ENCODE measurements at places on chromosomes 16 and 17.
A peak's percentile ranks its signal among the peaks of the same experiment; 100 is the strongest.

GRCh38 chr16:49484451-49484849, 110.8 kb downstream of the C16orf78 start:
- DNase-seq, result peak; percentile 79

DNA sequence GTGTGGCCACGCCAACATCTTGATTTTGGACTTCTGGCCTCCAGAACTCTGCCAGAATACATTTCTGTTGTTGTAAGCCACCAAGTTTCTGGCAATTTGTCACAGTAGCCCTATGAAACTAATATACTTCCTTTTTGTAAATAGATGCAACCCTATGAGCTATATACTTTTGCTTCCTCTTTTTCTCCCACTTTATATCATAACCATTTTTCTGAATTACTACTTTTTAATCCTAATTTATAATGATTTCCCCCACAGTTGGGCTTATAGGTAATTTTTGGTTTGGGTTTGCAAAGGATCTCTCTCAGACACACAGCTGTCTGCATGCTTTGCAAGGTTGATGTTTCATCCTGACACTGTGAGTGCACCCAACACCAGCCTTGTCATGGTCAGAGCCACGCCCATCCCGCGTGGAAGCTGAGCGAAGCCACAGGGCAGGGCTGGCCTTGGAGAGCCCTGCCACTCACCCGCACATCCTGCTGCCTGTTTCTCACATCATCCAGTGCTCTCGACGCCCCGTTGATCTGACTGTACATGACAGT, 5.8 kb downstream of the TRIM25 start:
- DNase-seq, result peak; percentile 80

DNA sequence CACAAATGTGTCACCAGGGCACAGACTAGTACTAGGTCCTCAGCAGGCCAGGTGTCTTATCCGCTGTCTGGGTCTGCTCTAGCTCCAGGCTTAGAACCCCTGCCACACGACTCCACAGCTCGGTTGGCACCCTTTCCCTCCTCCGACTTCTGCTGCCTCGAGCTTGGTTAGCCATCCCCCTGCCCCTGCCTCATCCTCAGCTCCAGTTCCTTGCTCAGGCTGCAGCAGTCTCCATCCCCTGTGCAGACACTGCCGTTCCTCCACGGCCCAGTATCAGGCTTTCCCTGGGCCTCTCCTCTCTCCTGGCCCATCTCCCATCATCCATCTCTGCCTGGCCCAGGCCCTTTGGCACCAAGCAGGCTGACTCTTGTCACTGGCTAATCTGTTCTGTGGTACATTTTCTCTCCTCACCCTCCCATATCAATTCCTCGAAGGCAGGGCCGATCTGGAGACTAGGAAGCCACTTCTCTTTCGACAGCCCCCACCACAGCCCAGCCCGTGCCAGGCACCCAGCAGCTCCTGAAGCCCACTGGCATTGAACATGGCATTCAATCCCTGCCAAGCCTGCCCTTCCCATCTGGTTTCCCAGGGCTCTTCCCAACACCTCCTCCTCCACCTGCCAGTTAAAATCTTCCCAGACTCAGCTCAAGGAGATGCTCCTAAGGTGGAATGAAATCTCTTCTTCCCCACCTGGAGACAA, 1.4 kb upstream of the GRN start:
- DNase-seq, result no peak

- DNase-seq, result no peak
Measured at GRCh38 chr16:16028311-16028999, 79.0 kb downstream of the ABCC1 start.

- DNase-seq, result no peak
Measured at GRCh38 chr16:13543850-13544249, 376.1 kb upstream of the ERCC4 start.

- no peak for DNase-seq
Measured at GRCh38 chr17:16215965-16216316, 607 bp upstream of the NCOR1 start.

GRCh38 chr16:10862438-10862837, 14.6 kb upstream of the CIITA start:
- DNase-seq, result peak; percentile 43

DNA sequence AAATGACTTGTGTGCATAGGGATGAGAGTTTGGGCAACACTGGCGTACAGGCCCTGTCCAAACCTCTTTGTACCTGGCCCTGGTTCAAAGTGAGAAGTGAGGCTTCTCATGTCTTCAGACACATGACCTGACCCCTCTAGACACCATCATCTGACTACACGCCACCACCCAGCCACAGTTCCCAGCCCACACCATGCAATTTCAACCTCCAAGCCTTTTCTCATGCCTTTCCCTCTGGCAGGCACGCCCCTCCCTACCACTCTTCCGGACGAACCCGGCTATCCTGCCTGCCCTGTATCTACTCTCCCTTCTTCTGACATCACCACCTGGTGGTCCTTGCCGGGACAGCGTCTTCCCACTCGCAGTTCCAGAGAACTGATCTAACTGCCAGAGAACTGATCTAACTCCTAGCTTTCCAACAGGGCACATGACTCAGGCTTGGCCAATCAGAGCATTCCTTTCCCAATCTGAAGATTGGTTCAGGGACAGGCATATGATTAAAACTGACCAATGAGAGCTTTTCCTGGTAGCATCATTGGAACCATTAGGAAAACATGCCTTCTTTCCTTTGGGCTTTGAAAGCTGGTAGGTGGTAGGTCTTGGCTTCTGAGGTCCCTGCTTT, 27.1 kb upstream of the IL21R start:
- DNase-seq, result peak; percentile 80

- DNase-seq, result no peak
Measured at GRCh38 chr16:66670691-66671388, 25.7 kb downstream of the CMTM4 start.

GRCh38 chr17:43536236-43536992, 9.7 kb downstream of the ETV4 start:
- no peak for DNase-seq

DNA sequence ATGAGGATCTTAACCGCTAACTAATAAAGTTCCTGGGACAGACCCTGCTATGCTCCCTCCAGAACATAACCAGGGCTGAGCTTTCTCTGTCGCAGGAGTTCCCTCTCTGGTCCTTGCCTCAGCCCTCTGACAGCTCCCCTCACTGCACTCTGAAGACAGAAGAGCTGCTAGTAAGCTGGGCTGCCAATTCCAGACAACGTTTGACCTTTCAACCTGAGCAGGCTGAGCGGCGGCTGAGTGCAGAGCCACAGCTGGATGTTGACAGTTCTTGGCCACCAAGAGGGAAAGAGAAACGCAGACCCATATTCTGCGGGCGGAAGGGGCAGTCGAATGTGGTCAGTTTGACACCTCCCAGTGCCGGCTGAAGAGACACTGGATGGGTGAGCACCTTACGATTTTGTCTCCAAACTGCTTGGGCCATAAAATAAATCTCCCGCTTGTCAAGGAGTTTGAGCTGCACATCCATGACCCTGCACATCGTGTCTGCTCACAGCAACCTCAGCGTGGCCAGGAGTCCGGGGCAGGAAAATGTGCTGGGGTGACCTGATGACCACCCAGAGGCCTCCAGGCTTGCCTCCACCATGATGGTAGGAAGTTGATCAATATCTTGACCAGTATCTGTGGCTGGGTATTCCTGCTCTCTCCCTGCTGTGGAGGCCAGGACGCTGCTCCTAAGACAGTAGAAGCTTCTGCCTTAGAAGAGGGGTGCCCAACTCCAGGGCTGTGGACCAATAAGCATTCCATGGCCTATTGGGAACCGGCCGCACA, 209.2 kb downstream of the PARN start:
- DNase-seq, result no peak

DNA sequence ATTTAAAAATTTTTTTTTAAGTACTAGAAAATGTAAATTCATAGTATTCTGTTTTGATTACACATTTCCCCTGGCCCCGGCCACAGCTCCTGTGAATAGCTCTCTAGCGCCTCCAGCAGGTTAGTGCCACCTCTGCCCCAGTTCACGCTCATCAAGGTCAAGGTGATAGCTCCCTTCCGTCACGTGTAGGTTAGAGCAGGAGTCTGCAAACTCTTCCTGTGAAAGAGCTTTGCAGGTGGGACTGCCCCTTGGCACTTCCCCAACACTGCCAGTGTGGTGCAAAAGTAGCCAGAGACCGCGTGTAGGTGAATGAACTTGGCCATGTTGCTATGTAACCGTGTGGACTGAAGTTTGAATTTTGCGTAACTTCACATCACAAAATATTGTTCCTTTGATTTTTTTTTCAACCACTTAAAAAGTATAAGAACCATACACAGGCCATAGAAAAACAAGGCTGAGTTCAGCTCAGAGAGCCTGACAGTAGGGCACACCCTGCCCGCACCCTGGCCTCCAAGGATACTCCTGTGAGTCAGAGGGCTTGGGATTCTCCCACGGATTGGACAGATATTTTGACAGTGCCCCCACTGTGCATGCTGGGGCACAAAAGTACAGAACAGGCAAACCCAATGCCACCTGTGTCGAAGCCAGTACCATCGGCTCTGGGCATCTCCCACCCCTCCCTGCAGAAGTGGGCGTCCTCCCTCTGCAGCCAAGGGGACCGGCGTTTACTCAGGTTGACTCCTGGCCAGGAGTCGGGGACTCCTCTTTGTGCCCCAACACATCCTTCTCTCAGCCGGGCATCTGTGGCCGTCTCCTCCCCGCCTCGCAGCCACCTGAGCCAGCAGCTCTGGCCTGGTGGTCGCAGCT, 92.0 kb upstream of the CHMP6 start:
- DNase-seq, result no peak

DNA sequence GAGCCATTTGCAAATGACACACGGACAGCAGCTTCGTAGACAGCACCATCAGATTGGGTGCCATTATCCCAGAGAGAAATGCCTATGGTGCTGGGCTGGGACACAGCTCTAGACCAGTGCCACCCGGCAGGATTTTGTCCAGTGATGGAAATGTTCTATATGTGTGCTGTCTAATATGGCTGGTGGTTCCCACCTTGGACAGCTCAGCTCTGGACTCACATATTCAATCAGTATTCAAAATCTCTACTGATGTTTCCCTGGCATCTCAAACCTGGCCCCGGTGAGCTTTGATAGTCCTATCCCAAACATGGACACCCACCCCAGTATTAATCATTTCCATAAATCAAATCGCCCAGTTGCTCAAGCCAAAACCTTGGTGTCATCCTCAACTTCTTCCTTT, 23.0 kb downstream of the FA2H start:
- DNase-seq, result no peak

GRCh38 chr17:22373911-22374310, 681.6 kb downstream of the KCNJ18 start:
- DNase-seq, result no peak

DNA sequence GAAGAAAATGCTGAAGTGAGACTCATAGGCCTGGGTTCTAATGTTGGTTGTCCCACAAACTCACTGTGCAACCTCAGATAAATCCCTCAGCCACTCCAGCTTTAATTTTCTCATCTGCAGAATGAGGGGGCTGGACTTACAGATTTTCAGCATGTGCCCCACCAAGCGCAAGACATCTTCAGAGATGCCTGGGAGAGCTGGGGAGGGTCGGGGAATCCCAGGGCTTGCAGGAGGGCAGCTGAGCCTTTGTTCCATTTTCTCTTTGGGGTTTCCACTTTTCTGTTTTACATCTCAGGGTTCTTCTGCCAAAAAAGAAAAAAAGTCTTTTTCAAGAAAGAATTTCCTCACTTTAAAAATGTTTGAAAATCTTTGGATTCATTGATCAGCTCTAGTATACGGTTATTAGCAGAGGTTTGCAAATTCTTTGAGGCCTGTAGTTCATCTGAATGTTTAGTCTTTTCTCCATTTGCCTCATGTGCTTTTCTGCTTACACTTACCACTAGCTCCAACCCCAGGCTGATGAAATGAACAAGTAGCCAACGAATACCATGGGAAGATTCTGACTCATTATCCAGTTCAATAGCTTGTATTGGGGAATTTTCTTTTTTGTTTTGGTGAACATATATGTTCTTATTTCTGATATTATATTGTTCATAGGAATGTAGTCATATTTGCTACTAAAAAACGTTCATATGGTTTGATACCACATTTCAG, 56.4 kb downstream of the CHD9 start:
- no peak for DNase-seq

- no peak for DNase-seq
Measured at GRCh38 chr17:40151414-40151963, 11.2 kb downstream of the CASC3 start.

- DNase-seq, result no peak
Measured at GRCh38 chr17:64580384-64581315, 73.9 kb downstream of the CEP95 start.
